ENCODE measurements at places on chromosomes 2 and 18.

DNA sequence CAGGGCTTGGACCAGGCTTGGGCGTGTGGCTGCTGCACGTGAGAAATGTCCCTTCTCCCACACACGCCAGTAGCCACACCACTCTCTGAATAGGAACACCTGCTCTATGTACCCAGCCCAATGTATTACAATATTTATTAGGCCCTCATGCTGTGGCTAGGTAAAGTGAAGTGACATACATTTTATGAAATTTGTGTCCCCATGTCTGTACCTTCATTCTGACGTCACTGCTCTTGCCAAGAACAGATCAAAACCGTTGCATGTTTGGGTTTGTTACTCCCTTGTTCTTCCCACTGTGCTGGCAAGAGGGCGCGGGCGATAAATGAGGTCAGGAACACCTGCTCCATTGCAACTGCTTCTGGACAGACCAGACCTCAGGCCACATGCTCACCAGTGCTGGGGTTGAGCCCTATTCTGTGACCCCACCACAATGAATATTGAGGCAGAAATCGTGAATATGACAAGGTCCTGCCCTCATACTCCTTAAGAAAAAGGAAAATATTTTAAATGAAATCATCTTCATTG lies 436.4 kb upstream of the SALL3 start:
- no peak for DNase-seq

DNA sequence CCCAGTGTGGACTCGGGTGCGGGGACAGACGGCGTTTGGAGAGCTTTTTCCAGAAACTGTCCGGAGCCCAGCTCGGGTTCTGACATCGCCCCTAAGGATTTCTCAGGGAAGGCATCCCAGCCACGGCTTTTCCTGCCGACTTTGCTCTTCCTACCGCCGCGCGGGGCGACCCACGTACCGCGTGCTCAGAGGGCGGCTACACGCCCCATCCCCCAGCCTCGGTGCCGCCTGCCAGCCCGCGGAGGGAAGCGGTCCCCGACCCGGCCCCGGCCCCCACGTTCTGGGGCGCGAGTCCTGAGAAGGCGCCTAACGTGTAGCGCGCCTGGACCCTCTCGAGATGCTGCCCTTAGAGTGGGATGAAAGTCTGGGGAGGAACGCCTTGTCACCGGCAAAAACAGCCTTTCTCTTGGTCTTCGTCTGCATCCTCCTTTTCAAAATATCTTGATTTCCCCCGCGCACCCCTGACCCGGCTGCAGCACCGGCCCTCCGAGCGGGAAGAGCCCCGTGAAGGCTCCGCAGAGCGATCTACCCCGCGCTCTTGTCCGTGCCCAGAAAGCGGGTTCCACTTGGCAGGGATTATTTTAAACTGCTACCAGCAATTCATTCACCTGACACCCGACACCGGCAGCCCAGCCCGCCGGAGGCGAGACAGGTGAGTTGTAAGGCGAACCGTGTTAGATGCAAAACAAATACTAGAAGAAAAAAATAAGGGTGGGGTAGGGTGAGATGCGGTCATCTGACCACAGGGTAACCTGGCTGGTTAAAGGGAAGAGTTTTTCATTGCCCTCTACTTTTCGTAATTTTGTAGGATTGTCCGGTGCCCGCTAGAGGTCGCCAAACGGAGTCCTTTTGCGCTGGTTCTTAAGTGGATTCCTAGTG lies 812 bp upstream of the KCNG3 start:
- peak; percentile 87 for DNase-seq

GRCh38 chr18:77366067-77366719 lies 116.5 kb downstream of the GALR1 start:
- DNase-seq, result no peak

GRCh38 chr2:65098741-65099140 lies 31.2 kb downstream of the RAB1A start:
- no peak for DNase-seq

DNA sequence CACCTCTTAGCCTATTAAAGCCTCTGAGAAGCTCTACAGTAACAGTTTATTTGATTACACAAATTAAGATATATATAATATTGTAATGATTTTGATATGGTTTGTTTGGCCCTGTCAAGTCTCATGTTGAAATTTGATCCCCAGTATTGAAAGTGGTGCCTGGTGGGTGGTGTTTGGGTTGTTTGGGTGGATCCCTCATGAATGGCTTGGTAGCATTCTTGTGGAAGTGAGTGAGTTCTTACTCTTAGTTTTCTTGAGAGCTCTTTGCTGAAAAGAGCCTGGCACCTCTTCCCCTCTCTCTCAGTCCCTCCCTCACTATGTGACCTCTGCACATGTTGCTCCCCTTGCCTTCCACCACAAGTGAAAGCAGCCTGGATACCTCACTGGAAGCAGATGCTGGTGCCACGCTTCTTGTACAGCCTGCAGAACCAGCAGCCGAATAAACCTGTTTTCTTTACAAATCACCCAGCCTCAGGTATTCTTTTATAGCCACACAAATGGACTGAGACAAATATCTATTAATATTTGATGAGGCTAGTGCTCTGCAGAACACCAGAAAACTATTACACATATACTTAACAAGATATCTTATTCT lies 52.8 kb downstream of the SLC4A10 start:
- DNase-seq, result no peak

- DNase-seq, result peak; percentile 24
These were observed 447.3 kb downstream of the KCNJ3 start for GRCh38 chr2:155145758-155146229.

- peak; percentile 12 for DNase-seq
These were observed 24.4 kb downstream of the MPHOSPH10 start for GRCh38 chr2:71154798-71155197.

- no peak for DNase-seq
These were observed 56.8 kb downstream of the SLC4A10 start for GRCh38 chr2:161681046-161681445.

GRCh38 chr18:34514957-34515356 lies 195.1 kb upstream of the DTNA start:
- DNase-seq, result no peak

DNA sequence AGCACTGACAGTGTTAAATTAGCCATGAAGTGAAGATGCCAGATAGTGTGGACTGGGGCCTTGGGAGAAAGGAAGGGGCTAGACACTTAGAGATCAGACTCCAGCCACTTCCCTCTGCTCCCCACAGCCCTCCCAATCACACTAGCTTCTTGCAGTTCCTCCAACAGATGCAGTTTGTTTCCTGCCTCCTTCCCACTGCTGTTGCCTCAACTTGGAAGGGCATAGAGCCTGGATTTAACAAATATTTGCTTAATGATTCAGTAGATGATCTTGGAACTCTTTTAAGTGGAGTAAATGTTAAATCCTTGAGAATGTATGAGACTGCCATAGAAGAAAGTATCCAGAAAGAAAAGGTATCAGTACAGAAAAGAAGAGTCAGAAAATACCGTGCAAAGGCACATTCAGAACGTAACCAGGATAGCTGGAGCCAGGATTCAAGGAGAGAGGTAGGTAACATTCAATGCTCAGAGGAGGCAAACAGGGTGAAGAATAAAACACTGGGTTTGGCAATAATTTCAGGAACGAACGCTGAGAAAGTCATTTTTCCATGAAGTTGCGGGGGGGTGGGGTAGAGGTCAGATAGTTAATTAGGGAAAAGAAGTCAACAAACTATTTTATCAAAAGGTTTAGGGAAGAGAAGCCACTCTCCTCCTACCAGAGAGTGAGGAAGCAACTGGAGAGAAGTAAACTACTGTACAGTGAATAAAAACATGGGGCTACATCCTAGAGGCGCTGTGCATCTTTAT lies 1.3 kb upstream of the BZW1 start:
- DNase-seq, result no peak

GRCh38 chr2:25063876-25064660 lies 22.2 kb downstream of the EFR3B start:
- DNase-seq, result no peak

GRCh38 chr18:39260565-39260964 lies 1695.0 kb upstream of the CELF4 start:
- no peak for DNase-seq

- DNase-seq, result no peak
These were observed 6.2 kb upstream of the STK25 start for GRCh38 chr2:241514553-241514952.

DNA sequence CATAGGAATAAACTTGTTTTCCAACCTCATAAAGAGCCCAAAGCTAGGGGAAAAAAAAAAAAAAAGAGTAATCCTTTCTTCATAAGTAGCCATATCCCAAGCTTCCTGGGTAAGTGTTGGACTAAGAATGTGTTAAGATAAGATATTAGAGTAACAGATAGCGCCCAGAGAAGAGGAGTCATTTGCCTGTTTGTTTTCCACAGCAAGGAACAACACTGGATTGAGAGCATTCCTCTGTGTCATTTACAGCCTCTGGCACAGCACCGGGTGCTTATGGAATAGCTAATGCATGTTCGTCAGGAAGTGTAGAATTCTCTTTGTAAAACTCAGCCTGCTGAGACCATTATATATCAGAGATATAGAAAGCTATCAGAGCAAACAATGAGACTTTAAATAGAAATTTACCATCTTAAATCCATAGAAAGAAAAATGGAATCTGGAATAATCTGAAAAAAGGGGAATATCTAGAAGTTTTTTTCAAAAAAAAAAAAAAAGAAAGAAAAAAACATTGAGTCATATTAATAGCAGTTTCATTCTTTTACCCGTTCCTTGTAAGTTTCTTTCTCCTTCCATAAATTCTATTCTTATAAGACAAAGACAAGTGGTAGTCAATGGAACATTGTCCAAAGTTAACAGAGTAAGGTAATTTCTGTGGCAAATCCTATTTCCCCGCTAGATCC lies 37.6 kb downstream of the LRP2 start:
- no peak for DNase-seq

- DNase-seq, result no peak
These were observed 75.3 kb upstream of the PNPT1 start for GRCh38 chr2:55768991-55769390.

DNA sequence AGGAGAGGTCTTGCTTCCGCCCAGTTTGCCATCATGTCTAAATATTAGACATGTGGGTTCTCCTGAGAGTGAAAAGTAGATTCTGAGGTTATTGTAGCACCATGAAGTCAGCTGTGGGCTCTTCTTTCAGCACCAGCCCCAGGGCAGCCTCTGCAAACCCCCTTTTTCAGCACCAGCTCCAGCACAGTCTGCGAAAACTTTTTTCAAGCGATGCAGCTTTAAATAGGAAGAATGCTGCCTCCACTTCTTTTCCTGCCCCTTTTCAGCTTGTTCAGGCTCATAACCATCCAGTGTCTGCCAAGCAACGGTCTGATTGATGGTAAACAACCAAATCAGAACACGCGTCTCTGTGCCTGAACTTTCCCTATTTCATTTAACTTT lies at the start of gene COL5A2:
Gene COL5A2 (minus strand): TSS at position 192 of the 381 bp plus-strand sequence. CDS start 157 bp downstream, at position 35.
- DNase-seq, result peak; percentile 24

DNA sequence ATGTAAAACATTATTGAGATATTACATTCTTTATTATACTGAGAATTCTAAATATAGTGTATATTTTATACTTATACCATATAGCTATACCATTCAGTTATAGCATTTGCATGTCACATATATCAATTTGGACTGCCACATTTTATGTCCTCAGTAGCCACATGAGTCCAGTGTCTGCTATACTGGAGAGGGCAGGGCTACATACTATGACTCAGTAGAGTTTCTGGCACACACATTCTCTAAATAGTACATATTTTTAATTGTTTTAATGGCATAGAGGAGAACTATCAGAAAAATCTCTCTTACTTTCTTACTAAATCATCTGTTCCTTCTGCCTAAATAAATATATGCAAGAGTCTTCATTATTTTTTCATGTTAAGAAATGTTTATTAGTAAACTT lies 55.4 kb upstream of the COL5A2 start:
- DNase-seq, result no peak

DNA sequence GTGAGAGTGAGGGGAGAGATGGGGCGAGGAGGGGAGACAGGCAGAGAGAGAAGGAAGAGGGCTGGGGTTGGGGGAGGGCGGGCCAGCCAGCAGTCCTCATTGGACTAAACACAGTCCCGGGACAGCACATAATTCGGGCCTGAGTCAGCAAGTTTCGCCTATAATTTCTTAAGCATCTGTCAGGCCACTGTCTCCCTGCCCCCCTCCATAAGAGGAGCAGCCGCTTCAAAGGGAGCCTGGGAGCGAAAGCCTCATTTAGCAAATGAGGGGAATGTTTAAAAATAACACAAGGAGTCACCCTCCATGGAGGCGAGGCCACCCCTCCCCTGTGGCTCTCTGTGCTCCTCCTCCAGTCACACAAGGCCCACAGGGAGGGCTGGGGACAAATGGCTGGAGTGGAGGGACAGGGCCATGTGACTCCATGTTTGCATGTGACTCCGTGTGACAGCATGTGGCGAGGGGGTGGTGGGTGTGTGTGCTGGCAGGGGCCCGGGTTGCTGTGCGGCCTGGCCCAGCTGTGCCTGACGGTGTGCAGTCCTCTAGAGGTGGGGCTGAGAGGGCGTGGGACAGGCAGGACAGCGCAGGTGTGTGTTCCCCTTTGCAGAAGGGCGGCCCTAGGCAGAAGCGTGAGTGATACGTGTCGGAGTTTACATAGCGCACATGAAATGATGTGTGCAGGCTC lies 162.4 kb downstream of the CELF4 start:
- DNase-seq, result no peak

DNA sequence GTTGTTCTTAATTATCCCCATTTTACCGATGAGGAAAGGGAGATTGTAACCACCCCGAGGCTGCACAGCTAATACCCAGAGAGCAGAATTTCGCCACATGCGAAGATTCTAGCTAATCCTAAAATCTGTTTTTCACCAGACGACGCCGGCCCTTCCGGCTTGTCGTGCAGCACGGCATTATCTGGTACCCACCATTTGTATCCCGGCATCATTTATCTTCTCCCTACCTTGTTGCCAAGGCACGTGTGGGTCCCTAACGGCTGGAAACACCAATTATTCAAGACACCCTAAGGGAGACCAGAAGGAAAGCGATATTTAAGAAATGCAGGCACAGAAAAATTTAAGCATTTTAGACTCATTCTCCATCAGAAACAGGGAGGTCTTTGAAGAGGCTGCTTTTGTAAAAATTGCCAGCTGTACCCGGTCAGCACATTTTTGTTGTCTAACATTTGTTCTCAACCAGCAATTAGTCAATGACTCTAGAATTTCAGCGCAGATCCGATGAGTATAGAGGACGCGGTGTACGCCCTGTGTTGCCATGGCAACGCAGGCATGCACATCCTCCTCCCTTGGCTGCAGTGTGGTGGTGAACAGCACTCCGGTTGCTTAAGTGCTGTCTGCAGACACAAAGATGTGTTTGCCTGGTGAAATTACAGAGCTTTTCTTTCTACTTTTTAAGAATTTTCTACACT lies 111.6 kb downstream of the AGAP1 start:
- DNase-seq, result peak; percentile 54

- no peak for DNase-seq
These were observed 185.6 kb upstream of the MEX3C start for GRCh38 chr18:51383116-51383515.

- DNase-seq, result peak; percentile 51
These were observed 727 bp downstream of the NCOA1 start for GRCh38 chr2:24491542-24492420.

DNA sequence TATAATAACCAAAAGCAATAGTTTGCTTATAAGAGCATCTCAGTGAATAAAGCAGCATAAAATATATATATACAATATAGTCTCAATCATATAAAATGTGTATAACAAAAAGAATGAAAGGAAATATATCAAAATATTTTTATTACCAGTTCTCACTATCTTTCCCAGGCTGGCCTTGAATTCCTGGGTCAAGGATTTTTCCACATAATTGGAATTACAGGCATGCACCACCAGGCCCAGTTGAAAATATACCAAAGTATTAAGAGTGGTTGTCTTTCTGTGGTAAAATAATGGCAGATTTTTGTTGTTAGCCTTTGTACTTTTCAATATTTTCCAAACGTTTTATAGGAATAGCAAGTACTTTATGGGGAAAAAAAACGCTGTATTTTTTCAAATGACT lies 8.6 kb upstream of the TLK1 start:
- DNase-seq, result no peak

All from transverse colon (tissue), 4 donors.